H4 (cell line): ENCODE measurements at places on chromosomes 5 and 9. TPM values are rescaled to one million over a fixed set of nuclear protein-coding genes. Genes with fewer than 3 reads are reported as not detected.
A peak's percentile ranks its signal among the peaks of the same experiment; 100 is the strongest.

Gene FCN2
- total RNA-seq: not detected in 2 replicates

Gene C9
- not detected in 2 replicates for total RNA-seq

Gene MYMK
- not detected in 2 replicates for total RNA-seq

Gene PAPPA
- 0.37 and 0.39 TPM in 2 replicates for total RNA-seq

Gene CDH9
- total RNA-seq: not detected in 2 replicates

Gene ENC1
- total RNA-seq: 18.1 and 46.6 TPM in 2 replicates

GRCh38 chr5:50745221-50745910 lies 78.9 kb downstream of the PARP8 start:
- no peak for DNase-seq

DNA sequence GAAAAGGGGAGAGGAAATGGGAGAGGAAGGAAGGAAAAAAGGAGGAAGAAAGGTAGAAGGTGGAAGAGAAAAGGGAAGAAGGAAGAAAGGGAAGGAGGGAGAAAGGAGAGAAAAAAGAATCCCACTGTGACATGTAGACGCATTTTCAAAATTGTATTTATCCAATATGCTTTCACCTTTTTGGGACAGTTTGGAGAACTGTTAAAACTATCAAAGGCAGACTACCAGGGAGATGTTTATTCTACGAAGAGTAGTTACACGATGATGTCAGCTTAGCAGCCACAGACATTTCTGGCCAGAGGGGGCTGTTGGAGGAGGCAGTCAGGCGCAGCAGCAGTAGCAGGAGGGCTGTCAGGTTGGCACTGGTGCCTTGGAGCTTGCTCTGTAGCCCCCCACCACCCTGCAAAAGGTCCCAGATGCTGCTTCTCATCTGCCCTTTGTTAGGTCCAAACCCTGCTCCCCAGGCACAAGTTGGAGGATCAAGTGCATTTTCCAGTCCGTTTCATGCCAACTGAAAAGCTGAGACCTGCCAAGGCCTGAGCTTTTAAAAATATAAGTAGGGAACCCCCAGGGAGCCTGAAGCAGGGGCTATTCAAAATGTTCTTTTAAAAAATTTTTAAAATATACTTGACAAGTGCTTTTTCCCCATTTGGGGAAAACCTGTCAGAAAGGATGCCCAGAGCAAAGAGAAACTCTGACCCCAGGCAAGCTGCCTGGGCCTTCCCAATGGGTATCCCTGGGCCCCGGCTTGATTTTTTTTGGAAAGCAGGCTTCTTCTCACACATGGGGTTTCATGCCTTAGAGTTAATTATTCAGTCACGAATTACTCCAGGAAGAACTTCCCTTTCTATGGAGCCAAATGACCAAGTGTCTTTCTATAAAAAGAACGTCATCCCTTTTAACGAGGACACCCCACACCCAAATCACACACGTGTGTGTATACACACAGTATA lies 203.3 kb downstream of the SLIT3 start:
- peak; percentile 64 for DNase-seq

GRCh38 chr9:99181206-99181605 lies 40.5 kb downstream of the ALG2 start:
- no peak for DNase-seq

DNA sequence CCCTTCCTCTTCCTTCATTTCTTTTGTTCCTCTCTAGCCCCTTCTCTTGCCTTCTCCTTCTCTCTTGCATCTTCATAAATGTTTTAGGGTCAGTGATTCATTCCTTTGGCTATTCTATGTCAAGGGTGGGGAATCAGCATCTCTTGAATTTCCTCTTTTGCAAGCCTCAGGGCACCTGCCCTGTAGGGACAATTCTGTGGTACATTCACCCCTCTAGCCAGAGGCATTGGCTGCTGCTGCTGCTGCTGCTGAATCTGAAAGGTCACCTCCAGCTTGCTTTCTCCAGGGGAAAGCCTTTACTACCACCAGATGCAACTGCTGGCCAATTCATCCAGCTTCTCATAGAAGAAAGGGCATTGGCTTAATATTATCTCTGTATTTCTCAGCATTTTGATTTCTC lies 87.3 kb downstream of the INSYN2B start:
- DNase-seq: no peak

GRCh38 chr9:109371374-109371773 lies 50.5 kb upstream of the EPB41L4B start:
- DNase-seq: no peak

DNA sequence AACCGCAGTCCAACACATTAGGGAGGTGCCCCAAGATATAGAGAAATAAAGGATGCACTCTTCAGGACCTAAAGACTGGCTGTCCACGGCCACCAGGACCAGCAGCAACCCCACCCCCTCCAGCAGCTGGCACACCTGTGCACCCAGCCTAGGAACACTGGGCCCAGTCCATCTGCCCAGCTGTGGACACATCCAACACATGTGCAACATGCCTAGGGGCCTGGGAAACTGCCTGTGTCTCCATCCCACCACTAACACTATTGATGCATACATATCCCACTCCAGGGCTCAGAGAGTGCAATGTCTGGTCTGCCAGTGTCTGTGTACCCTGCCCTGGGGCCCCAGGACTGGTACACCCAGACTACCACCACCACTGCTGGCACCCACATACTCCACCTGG lies 1781.3 kb downstream of the MAT2B start:
- DNase-seq: no peak

DNA sequence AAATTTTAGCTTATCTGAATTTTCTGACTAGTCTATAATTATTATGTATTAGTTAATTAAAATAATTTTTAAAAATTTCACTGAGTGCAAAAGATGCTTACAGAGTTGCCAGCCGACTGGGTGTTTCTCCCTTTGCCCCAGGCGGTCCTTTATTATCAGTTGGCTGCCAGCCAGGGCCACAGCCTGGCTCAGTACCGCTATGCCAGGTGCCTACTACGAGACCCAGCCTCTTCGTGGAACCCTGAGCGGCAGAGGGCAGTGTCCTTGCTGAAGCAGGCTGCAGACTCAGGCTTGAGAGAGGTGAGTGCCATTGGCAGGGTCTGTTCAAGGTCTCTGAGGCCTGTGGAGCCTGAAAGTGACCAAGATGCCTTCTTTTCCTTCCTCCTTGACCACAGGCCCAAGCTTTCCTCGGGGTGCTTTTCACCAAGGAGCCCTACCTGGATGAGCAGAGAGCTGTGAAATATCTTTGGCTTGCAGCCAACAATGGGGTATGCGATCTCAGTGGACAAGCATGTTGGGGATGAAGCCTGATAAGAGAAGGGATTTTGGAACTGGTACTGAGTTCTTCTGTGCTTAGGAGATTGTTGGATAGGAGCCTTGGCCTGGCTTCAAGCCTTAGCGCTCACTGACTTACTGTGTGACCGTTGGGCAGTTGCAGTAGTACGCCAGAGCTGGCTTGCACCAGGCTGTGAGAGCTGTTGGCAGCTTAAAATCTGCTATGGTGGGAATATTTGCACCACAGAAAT lies 10.6 kb downstream of the DELE1 start:
- DNase-seq: no peak

DNA sequence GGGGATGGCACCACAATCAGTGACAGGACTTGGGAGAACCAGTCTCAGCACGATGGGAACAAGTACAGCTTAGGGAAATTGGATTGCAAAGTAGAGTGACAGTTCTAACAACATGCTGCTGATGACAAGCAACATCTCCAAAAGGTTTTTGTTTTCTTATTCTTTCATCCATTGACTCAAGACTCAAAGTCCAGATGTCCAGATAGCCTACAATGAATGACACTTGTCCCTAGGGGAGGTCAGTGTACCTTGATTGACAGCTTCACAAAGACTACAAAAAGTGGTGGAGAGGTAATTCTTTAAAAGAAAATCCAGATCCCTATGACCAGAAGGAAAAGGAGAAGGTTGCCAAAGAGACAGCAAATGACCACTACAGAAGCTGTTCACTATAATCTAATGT lies 323.9 kb downstream of the TMEM232 start:
- DNase-seq: no peak
